ENCODE measurements at places on chromosomes 11 and 22. TPM values are rescaled to one million over a fixed set of nuclear protein-coding genes. Genes with fewer than 3 reads are reported as not detected.

DNA sequence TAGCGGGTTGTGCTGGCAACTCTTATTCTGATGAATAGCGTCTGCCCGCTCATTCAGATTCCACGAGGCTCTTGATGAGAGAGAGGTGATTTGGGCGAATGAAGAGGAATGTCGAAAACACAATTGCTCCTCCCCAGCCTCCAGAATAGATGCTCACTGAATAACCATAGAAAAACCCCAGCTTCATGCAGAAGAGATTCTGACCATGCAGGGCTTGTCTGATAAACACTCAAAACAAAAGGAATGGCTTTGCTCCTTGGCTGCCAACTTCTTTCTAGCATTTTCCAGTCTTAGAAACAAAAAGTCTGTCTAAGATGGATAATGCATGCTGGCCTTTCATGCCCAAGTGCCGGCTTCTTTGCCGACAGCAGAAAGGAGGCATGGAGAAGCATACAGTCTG, 569.5 kb downstream of the MN1 start:
- DNase-seq = no peak

DNA sequence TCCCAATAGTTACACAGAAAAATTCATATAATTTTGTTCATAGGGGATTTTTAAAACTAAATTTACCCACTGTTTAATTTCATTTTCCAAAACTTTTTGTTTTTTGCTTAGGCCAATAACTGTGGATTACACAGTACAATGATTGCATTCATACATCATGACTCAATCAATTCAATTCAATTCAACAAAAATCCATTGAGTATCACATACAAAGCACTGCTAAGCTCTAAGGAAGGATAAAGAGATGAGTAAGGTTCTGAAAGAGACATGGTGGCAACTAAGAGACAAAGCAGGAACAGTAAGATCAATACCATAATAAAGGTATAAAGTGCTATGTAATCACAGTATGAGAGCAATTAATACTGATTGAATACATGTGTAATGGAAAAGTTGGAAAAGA, 9.4 kb upstream of the LAYN start:
- DNase-seq = no peak

GRCh38 chr22:24433828-24434470, 6.5 kb downstream of the ADORA2A start:
- DNase-seq = peak; percentile 60

KRTAP5-11 gene
- not detected for total RNA-seq

GRCh38 chr11:33622186-33622585, 78.4 kb downstream of the C11orf91 start:
- DNase-seq = no peak

IL18BP gene
- total RNA-seq = 1.8 TPM

DNA sequence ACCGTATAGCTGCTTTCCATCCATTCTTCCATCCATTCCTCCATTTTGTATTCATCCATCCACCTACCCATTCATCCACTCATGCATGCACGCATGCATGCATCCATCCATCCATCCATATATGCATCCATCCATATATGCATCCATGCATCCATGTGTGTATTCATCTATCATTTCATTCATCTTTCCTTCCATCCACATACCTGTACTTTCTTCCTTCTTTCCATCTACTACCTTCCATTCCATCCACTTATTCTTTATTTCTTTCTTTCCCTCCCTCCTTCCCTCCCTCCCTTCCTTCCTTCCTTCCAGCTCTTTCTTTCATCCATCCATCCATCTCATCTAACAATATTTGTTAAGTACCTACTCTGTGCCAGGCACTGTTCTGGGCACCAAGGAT, 19.9 kb downstream of the KIAA1671 start:
- DNase-seq = no peak

GRCh38 chr11:11057472-11057854, 199.6 kb upstream of the ZBED5 start:
- no peak for DNase-seq

DNA sequence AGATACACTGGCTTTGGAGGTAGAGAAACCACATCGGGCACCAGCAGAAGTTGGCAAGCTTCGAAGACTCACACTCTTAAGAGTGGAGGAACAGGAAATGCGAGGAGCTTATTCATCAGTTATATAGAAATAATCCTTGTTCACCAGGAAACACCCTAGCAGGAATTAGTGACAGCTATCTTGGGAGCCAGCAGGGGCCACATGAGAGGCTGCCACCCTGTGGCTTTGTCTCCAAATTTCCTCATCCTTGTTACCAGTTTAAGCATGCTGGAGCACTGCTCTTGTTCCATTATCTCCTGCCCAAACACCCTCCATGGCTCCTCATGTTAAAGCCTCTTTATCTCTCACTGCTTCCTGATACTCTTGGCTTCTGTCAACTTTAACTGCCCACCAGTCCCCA, 131.0 kb downstream of the PLEKHA7 start:
- no peak for DNase-seq

DNA sequence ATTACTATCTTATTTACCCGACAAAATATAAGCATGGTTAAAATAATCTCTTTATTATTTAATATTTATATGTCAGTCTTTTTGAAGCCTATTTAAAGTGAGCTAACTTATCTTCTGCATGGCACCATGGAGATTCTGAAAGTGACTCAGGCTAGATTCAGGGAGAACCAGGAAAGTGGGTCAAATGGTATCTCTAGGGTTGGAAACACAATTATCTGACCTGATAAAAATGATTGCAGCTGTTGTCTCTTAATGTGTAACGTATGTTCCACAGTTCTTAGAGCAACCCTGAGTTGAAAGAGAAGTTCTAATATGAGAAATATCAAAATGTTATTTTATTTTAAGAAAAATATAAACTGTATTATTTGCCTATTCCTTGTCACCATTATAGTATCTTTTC, 143.1 kb upstream of the CARD18 start:
- DNase-seq = no peak

VSIG2 gene
- total RNA-seq = not detected

DNA sequence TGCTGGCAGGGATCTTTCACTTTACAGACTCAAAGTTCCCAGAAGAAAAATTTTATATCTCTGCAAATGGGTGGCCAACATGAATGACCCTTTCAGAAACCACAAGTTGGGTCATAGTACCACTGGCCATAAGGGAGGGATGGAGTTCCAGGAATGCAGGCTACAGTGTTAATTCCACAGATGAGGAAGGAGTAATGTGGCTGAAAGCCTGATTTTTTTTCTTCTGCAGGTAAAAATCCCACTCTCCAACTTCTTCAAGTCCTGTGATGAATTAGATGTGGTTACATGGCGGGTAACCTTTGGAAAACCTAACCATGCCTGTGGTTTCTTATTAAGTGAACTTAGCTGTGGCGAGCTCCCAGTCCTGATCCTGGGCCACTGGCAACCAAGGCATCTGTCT, 103.2 kb downstream of the SLC1A2 start:
- DNase-seq = no peak

- peak; percentile 78 for DNase-seq
Observed at GRCh38 chr11:12377106-12377823, at the start of gene PARVA. PARVA (plus strand) TSS chr11:12377571; CDS start chr11:12377648, 77 bp downstream.

DNA sequence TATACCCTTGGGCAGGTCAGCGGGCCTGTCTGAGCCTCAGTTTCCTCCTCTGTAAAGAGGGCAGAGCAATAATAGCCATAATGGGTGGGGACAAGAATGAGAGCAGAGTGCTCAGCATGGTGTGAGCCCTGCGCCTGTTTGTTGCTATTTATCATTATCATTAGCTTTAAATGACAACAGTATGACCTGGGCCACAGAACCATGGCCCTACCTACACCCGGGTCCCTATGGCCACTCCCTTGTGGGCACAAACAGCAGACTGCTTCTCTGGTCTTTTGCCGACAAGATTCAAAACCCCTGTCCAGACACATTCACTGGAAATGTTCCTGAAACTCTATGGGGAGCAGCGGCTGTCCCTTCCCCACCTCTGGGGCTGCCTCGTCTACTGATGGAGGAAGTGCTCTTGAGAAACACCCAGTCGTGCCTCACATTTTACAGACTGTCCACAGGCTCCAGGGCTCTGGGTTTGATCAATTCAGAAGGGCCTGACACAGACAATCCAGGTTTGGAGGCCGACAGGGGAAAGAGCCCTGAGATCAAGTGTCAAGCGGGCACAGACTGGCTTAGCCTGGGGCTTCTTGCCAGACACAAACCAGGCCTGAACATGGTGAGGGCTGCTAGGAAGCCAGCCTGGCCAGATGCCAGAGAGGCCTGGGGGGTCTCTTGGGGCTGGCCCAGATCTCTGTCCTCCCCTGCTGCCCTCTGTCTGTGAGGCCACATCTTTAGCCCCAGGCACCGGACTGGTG, 112.5 kb upstream of the CD82 start:
- no peak for DNase-seq

NOX4 gene
- total RNA-seq = 5.0 TPM

BLID gene
- total RNA-seq = 1.2 TPM

DNA sequence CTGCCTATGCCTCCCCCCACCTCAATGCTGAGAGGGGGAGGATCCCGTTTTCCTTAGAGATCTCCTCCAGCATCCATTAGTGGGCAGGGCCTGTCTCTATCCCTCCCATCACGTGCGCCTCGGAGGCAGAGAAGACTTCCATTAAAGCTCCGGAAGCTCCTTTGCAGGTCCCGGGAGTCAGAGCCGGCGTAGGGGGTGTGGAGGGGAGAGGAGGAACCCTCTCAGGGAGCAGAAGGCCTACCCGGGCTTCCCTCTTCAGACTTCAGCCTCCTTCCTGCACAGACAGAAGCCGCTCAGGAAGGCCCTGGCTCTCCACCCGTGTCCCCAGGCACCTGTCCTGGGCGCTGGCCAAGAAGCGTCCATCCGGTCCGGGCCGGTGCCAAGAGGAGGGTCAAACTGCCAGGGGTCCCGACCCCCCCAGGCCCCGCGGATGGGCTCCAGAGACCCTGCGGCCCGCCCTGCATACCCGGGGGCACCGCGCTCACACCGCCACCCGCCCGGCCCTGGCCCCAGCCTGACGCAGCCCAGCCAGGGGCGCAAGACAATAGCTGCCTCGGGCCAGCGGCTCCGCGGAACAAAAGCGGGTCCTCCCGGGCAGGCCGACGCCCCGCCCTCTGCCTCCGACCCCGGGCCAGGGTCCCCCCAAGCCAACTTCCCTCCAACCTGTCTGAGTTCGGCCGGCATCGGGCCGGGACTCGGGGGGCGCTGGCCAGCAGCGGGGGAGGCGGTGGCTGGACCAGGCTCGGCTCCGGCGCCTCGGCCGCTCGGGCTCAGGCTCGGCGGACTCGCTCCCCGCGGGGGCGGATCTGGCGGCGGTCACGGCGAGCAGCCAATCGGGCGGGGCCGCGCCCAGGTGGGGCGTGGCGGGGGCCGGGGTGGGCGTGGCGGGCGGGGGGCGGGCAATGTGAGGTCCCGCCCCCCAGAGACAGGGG, 29.9 kb downstream of the ARVCF start:
- peak; percentile 57 for DNase-seq

DNA sequence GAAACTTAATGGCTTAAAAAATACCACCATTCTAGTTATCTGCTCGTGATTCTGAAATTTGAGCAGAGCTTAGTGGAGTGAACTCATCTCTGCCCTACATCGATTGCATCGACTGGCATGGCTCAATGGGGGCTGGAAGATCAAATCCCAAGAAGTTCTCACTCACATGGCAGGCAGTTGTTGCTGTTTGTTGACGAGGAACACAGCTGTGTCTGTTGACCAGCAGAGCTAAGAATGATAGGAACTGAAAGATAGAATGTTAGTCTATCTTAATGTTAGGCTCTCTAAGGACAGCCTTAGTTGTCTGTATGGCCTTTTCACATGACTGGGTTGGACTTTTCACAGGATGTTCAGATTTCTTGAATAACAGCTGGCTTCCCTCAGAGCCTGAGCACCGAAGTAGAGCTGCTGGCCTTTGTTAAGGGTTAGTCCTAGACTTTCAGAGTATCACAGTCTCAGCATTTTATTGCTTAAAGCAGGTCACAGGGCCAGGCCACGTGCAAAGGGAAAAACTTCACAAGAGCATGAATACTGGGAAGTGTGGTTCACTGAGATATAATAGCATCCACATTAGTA, 31.6 kb upstream of the IZUMO1R start:
- DNase-seq = no peak

GRCh38 chr11:92473736-92474135, 249.1 kb downstream of the FAT3 start:
- DNase-seq = no peak

KCNA4 gene
- total RNA-seq = not detected

TNNI2 gene
- not detected for total RNA-seq

Measured in HFFc6 (cell line).